ENCODE measurements at places on chromosomes 11 and 22.

- no peak for DNase-seq
Observed at GRCh38 chr11:126698576-126698975, 302.0 kb downstream of the KIRREL3 start.

DNA sequence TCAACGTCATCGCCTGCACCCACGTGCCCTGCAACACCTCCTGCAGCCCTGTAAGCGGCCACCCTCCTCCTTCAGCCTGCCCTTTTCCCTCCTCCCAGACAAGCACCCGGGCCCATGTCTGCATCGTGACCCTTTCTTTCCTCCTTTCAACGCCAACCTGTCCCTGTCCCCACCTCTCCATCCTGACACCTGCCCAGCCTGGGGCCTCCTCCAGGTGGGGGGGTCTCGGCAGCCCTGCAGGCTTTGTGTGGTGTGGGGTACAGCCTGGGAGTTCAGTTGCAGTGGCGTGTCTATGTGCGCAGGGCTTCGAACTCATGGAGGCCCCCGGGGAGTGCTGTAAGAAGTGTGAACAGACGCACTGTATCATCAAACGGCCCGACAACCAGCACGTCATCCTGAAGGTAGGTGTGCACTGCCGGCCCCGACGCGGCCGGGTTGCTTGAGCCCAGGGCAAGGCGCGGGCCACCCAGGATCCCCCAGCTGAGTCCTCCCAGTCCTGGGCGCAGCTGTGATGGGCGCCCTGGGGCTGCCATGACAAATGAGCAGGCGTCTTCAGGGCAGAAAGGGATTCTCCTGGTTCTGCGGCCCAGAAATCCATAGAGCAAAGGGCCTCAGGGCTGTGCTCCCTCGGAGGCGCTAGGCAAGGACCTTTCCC is 33.7 kb downstream of the MUC2 start:
- DNase-seq: no peak

GRCh38 chr11:46537121-46537520 is 56.7 kb downstream of the AMBRA1 start:
- DNase-seq: peak; percentile 12

DNA sequence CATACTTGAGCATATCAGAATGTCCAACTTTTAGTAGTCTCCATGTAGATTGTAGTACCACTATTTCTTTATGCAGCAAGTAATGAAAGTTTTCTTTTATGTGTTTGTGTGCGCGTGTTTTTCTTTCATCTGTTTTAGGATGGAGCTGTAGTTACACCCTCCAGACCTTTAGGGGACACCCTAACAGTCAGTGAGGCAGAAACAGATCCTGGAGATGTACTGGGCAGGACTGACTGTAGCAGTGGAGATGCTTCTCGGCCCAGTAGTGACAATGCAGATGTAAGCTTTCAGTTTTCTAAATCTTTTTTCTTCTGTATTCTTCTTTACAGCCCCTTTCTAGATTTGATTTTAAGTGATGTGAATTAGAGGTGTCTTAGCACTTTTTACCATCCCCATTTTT is 79.9 kb upstream of the GRIK4 start:
- DNase-seq: no peak

DNA sequence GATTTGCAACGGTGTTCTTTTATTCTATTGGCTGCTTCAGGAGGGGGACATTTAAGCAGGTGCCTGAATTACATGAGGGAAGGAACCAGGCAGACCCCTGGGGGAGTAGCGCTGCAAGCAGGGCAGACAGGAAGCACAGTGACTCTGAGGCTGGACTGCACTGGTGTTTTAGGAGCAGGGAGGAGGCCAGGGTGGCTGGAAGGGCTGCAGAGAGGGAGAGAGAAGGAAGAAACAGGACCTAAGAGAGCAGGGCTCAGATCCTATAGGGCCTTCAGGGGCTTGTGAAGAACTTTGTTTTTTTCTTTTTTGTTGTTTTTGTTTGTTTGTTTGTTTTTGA is 62.5 kb upstream of the SORL1-AS1 start:
- DNase-seq: no peak

DNA sequence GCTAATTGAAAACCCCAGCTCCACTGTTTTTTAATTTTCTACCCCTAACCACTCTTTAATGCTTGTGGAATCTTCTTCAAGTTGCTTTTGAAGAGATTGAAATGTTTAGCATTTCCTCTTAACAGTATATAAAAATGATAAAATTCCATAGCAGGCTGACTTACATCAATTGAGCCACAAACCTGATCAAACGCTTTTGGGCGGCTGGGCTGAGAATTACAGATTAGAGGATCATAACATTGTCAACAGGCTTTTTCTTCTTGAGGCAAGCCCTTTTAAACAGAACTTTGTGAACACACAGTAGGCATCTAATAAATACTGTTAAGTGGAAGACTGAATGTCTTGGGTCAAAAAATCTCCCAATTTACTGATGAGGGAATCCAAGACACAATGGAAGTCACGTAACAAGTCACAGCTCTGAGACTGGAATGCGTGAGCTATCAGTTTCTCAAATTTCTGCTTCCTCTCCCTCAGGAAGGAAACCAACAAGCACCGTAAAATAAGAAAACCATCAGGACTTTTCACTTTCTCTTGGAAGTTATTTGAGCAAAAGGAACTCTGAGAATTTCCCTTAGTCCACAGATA is 50.0 kb upstream of the CCDC89 start:
- no peak for DNase-seq

- DNase-seq: no peak
Observed at GRCh38 chr11:44702889-44703288, 23.9 kb upstream of the TSPAN18 start.

- DNase-seq: no peak
Observed at GRCh38 chr11:113372309-113372708, 15.3 kb upstream of the ANKK1 start.

Data from astrocyte of the spinal cord (primary cell).